Fibroblast of upper back skin (primary cell): ENCODE measurements at places on chromosomes 1 and 21.

- DNase-seq = no peak
Measured at GRCh38 chr1:41513383-41513735, 28.9 kb upstream of the EDN2 start.

DNA sequence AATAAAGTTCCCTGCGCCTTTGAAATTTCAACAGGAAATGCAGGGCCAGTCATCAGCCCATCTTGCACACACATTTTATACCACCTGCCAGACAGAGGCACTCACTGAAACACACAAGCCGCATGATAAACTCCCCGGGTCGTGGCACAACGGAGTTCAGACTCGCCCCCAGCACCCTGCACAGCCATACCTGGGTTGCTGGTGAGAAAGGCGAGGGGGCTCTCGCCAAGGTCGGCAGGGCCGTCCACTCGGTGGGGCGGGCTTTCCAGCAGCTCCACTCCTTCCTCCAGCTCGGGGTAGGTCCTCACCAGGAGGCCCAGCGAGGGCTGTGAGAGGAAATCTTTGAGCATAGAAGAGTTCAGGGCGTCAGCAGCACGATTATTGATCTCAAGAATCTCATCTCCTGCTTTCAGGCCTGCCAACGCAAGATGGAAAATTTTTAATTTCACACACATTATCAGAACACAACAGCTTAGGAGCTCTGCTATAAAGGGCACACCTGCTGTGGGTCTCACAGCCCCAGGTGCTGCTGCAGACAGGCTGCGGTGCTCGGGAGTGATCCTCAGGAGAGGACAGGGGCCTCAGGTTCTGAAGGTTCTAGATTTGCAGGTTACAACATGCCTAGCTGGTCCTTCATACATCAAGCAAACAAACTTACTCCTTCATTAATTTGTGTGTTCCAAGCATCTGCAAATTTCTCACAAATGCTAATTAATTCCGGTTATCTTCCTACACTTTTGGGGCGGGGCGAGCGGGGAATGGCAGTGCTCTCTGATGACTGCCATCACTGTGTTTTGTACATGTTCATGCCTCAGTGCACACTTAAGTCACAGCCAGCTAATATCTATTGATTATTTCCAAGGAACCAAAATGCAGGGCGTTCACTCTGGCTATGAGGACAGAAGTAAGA, 144.2 kb upstream of the KRTAP19-8 start:
- no peak for DNase-seq

- DNase-seq = no peak
Measured at GRCh38 chr1:181936269-181936668, 125.2 kb downstream of the ZNF648 start.

- no peak for DNase-seq
Measured at GRCh38 chr1:26686795-26687194, 9.0 kb upstream of the ARID1A start.

- DNase-seq = no peak
Measured at GRCh38 chr1:23062271-23062670, 43.0 kb downstream of the KDM1A start.

- no peak for DNase-seq
Measured at GRCh38 chr1:229924639-229925038, 142.4 kb upstream of the GALNT2 start.

- no peak for DNase-seq
Measured at GRCh38 chr1:223824712-223825111, 21.0 kb downstream of the TP53BP2 start.

GRCh38 chr21:42198929-42199867, 19.7 kb upstream of the ABCG1 start:
- DNase-seq = peak; percentile 74

DNA sequence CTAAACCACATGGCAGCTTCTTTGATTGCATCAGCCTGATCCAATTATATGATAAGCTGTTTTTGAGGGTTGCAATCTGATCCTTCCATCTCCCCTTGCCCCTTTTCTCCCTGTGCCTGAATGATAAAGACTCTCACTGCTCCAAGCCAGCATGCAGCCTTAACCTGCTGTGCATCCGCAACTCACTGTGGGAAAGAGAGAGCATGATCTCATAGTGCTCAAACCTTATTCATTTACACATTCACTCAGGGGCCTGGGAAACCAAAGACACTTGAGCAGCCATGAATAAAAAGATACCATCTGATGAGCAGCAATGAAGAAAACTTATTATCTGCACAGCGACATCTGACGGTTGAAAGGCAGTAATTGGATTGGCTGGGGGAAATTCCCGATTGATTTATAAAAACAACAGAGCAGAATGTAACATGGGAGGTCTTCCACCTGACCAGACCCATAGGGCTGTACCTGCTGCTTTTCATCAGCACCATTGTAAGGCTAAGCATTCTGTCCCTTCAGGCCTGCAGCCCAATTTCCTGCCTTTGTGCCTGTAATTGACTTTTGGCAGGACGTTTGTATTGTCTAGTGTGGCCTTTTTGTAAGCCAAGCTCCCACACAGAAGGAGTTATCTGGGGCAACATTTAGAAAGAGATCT, 62.5 kb downstream of the KIAA0040 start:
- peak; percentile 12 for DNase-seq

DNA sequence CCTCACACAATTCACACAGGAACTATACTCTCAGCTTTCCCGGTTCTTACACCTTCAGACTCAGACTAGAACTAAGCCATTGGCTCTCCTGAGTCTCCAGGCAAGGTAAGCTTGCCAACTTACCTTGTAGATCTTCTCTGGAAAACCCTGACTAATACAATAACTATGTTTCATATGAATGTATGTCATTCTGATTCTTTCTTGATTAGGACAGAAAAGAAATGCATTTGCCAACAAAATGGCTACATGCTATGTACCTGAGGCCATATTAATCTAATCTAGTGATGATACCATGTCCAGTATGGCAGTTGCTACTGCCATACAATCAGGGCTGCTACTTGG, 9.8 kb upstream of the ZSWIM5 start:
- DNase-seq = no peak

GRCh38 chr1:8351693-8352470, 34.0 kb downstream of the SLC45A1 start:
- DNase-seq = peak; percentile 30

DNA sequence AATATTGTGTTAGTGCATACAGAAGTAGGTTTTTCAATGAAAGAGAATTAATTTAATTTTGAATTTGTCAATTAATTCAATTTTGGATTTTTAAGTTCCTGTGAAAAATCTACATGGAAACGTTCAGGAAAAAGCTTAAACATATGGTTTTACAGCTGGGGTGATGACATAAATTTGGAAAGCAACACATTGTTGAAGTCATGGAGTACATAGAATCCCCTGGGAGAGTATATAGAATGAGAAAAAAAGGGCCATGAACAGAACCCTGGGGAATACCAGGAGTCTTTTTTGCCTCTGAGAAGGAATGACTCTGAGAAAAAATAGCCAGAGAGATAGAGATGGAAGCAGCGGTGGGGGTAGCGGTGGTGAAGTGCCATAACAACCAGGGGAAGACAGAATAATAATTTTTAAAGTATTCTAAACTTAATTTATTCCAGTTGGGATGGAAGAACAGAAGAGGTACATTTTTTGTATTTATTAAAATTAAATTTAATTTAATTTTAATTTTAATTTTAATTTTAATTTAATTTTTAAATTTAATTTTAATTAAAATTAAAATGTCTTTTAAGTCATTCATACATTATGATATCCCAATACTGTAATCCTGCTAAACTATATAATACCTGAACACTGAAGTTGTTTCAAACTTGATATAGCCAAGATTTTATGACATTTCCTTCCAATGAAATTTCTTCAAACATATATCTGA, 48.9 kb downstream of the NME7 start:
- peak; percentile 31 for DNase-seq

GRCh38 chr1:55143684-55144083, 71.5 kb downstream of the USP24 start:
- DNase-seq = no peak
